ENCODE measurements at places on chromosomes 2 and 18. TPM values are rescaled to one million over a fixed set of nuclear protein-coding genes. Genes with fewer than 3 reads are reported as not detected.

Gene FEV
- total RNA-seq = not detected

Gene SP100
- total RNA-seq = 65.1 TPM

Gene PCGF1
- 43.2 TPM for total RNA-seq

Gene DUSP2
- 22.0 TPM for total RNA-seq

Gene MAL
- not detected for total RNA-seq
